Kidney (tissue), 22 donors: ENCODE measurements at places on chromosomes 2 and 18.

GRCh38 chr2:196987649-196988364 is 61.3 kb upstream of the PGAP1 start:
- peak overlapping the region; percentile 18 for H3K27ac ChIP-seq
- H3K27me3 ChIP-seq: no peaks in the 10 kb centered on the region
- no peak for DNase-seq
- peak overlapping the region; percentile 38 for H3K4me3 ChIP-seq

DNA sequence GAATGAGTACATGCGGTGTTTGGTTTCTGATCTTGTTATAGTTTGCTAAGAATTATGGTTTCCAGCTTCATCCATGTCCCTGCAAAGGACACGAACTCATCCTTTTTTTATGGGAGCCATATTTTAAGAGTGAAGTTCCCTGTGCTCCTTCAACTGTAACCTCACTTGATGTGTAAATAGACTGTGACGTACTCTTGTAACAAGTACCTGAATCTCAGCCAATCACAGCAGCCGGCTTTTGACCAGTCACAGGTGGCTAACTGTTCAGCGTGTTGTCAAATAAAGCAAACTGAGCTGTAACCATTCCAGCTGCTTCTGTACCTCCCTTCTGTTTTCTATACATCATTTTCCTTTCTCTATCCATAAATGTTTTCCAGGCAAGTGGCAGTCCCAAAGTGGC is 774.3 kb upstream of the HS6ST1 start:
- H3K27me3 ChIP-seq: no peaks in the 10 kb centered on the region
- no peak overlapping the region for H3K4me3 ChIP-seq
- H3K4me1 ChIP-seq: no peaks in the 10 kb centered on the region
- no peaks in the 10 kb centered on the region for H3K36me3 ChIP-seq
- H3K27ac ChIP-seq: no peak overlapping the region

DNA sequence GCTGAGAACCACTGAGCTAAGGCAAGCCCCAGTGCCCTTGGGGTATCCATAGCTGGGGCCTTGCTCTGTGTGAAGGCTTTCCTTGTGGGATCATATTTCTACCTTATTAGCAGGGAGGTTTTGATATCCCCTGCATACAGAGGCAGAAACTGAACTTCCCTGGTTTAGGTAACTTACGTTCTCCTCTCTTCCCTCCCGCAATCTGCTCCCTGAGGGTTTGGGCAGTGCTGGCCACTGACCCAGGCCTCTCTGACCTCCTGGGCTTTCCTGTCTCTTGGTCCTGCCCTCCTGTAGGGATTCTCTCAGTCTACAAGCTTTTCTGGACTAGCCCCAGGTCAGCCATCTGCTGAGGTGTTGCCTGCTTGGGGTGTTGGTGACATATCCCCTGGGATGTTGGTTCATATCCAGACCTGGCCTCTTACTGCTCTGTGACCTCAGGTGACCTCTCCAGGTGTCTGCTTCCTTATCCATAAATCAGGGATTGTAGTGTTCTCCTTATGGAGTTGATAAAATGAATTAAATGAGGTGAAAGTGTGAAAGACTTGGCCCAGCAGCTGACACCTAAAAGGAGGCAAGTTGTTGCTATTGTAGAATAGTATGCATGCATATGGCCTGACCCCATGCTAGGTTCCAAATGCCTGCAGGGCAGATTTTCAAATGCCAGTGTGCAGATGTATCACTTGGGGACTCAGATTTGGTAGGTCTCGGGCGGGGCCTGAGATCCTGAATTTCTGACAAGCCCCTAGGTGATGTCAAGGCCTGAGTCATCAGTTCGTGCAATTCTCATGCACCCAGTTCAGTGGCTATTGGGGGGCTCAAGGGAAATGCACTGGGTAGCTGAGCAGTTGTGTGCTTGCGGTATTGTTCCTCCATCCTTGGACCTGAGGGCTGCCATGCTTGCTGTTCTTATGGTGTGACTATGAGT is 106.6 kb downstream of the FHOD3 start:
- H3K4me3 ChIP-seq: no peak overlapping the region
- H3K27ac ChIP-seq: no peak overlapping the region
- no peaks in the 10 kb centered on the region for H3K36me3 ChIP-seq

GRCh38 chr2:165634855-165635254 is 159.2 kb downstream of the GALNT3 start:
- H3K4me1 ChIP-seq: no peaks in the 10 kb centered on the region
- no peaks in the 10 kb centered on the region for H3K27me3 ChIP-seq
- H3K36me3 ChIP-seq: no peaks in the 10 kb centered on the region
- peak; percentile 70 for DNase-seq

GRCh38 chr2:206164261-206164862 is 4.7 kb downstream of the EEF1B2 start:
- no peaks in the 10 kb centered on the region for H3K27me3 ChIP-seq
- no peak overlapping the region for H3K27ac ChIP-seq
- peak; percentile 36 for DNase-seq
- H3K4me3 ChIP-seq: no peak overlapping the region

GRCh38 chr18:54830260-54830659 is 2.0 kb downstream of the RAB27B start:
- no peak for DNase-seq
- no peaks in the 10 kb centered on the region for H3K27me3 ChIP-seq
- peaks cover 2% of the 10 kb centered on the region for H3K4me1 ChIP-seq
- H3K27ac ChIP-seq: no peak overlapping the region
- no peak overlapping the region for H3K4me3 ChIP-seq
- no peaks in the 10 kb centered on the region for H3K36me3 ChIP-seq

DNA sequence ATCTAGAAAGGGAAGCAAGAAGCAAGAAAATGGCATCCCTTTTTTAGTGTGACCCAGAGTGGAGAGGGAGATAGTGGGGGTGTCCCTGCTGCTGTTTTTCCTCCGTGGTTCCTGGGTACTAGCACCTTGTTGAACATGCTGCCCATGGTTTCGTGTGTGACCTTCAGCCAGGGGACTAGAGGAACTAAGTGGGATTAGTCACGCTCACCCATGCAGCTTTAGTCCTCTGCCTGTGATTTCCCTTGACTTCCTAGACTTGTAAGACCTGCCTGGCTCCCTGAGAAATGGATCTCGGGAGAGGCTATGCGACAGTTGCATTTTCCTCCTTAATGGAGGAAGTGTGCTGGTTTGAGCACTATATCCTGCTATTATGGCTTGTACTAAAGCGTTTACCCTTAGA is 471.4 kb downstream of the DCDC2C start:
- no peaks in the 10 kb centered on the region for H3K4me1 ChIP-seq
- no peaks in the 10 kb centered on the region for H3K27me3 ChIP-seq
- no peaks in the 10 kb centered on the region for H3K36me3 ChIP-seq
- no peak overlapping the region for H3K4me3 ChIP-seq
- no peak overlapping the region for H3K27ac ChIP-seq

DNA sequence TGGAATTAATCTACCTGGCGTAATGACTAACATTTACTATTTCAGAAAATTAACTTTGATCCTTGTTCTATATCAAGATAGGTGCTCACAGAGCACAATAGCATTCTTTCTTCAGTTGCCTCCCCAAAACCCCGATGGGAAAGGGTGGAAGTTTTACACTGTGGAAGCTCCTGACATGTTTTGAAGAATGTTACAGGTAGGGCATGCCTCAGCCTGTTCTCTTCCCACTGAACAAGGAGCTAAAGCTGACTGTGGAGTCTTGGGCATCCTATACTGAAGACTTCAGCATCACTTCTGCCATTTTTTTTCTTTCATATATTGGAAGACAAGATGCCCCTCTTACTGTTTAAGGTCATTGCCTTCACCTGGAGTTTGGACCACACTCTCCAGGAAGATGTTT is 211.2 kb downstream of the SPP2 start:
- H3K4me3 ChIP-seq: no peak overlapping the region
- H3K4me1 ChIP-seq: no peaks in the 10 kb centered on the region
- no peaks in the 10 kb centered on the region for H3K27me3 ChIP-seq
- no peak overlapping the region for H3K27ac ChIP-seq
- DNase-seq: no peak
- H3K36me3 ChIP-seq: no peaks in the 10 kb centered on the region

DNA sequence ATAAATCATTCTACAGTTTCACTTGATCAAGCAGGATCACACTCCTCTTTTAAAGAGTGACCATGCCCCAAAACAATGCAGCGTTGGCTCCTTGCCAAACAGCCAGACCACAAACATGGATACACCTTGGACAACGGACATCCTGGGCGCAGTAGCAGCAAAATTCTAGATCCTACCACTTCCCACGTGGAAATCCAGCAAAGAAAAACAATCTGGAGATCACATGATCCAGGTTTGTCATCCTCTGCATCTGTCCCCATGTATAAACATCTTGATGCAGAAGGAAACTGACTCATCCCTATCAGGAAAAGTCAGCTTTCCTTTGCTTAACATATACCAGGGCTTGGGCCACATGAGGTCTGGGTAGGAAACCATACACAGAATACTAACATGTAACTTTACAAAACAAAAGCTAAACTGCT is 53.1 kb downstream of the ZNF521 start:
- no peak overlapping the region for H3K27ac ChIP-seq
- no peaks in the 10 kb centered on the region for H3K36me3 ChIP-seq
- H3K4me1 ChIP-seq: no peaks in the 10 kb centered on the region
- no peaks in the 10 kb centered on the region for H3K27me3 ChIP-seq
- no peak for DNase-seq

- H3K4me3 ChIP-seq: peak overlapping the region; percentile 49
- peaks cover 7% of the 10 kb centered on the region for H3K4me1 ChIP-seq
- no peak overlapping the region for H3K27ac ChIP-seq
- H3K36me3 ChIP-seq: no peaks in the 10 kb centered on the region
- no peak for DNase-seq
- H3K27me3 ChIP-seq: no peaks in the 10 kb centered on the region
Measured at GRCh38 chr18:7617738-7618422, 50.8 kb downstream of the PTPRM start.

- H3K27ac ChIP-seq: no peak overlapping the region
- H3K4me1 ChIP-seq: no peaks in the 10 kb centered on the region
- no peaks in the 10 kb centered on the region for H3K27me3 ChIP-seq
- DNase-seq: no peak
- H3K36me3 ChIP-seq: no peaks in the 10 kb centered on the region
Measured at GRCh38 chr2:88654714-88655113, 27.4 kb upstream of the EIF2AK3 start.

- no peak overlapping the region for H3K4me3 ChIP-seq
- no peak overlapping the region for H3K27ac ChIP-seq
- peaks cover 2% of the 10 kb centered on the region for H3K36me3 ChIP-seq
- no peaks in the 10 kb centered on the region for H3K27me3 ChIP-seq
- no peaks in the 10 kb centered on the region for H3K4me1 ChIP-seq
Measured at GRCh38 chr2:172578860-172579512, 23.1 kb downstream of the PDK1 start.

GRCh38 chr2:71793926-71794325 is 340.6 kb downstream of the DYSF start:
- H3K27me3 ChIP-seq: no peaks in the 10 kb centered on the region
- DNase-seq: no peak
- H3K4me1 ChIP-seq: no peaks in the 10 kb centered on the region
- H3K36me3 ChIP-seq: no peaks in the 10 kb centered on the region
- no peak overlapping the region for H3K4me3 ChIP-seq

DNA sequence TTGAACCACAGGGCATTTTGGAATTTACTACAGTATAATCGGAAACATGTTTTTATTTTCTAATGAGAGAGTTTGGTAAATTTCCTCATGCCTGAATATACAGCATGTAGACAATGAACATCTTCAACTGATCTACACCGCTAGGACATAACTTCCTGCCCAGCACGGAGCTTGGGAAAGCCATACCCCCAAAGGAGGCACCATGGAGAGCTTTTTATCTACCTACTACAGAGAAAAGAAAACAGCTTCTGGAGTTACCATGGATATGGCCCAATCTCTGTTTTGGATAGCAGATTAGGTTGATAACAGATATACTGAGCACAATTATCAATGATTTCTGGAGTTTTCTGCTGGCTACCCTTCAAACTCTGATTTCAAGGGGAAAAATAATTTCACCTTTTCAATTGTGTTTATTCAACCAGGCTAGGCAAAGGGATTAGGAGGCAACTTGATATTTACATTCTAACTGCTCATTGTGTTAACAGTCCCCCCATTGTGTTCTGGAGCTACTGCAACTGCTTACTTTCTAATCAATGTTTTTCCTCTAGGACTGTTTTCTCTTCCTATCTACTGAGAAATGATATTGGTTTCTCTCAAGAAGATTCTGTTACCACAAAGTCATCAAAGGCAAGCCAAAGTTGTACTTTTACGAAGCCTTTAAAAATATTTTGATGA is 123.0 kb upstream of the ARHGAP28 start:
- H3K27me3 ChIP-seq: no peaks in the 10 kb centered on the region
- H3K4me1 ChIP-seq: peaks cover 3% of the 10 kb centered on the region
- no peak for DNase-seq
- no peak overlapping the region for H3K27ac ChIP-seq
- H3K4me3 ChIP-seq: no peak overlapping the region

DNA sequence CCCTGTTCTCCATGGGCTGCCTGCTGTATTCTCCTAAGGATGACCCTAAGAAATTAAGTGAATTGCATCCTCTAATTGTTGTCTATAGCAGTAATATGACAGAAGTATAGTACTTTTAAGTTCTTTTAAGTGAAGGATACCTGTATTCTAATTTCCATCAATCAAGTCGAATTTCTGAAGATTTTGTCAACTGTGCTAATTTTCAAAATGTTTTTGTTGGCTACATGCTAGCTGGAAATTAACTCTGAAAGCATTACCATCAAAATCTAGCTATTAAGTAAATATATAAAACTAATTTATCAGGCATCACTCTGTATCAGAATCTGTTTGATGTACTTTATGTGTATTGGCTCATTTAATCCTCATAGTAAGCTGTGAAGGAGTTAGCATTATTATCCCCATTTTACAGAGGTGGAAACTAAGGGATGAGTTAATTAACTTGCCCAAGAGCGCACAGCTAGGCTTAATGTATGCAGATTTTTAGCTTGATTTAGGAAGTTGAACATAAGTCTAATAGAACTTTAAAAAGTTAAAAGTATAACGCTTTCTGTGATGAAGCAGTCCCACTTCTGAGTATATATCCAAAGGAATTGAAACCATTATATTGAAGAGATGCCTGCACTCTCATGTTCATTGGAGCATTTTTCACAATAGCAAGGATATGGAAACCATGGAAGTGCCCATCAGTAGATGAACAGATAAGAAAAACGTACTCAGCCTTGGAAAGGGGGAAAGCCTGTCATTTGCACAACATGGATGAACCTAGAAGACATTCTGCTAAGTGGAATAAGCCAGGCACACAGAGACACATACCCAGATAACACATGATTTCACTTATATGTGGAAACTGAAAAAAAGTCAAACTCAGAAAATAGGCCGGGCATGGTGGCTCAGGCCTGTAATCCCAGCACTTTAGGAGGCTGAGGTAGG is 32.0 kb downstream of the EML4 start:
- H3K4me3 ChIP-seq: no peak overlapping the region
- H3K27me3 ChIP-seq: no peaks in the 10 kb centered on the region
- H3K27ac ChIP-seq: no peak overlapping the region
- H3K4me1 ChIP-seq: no peaks in the 10 kb centered on the region
- DNase-seq: no peak

- H3K27me3 ChIP-seq: no peaks in the 10 kb centered on the region
- H3K27ac ChIP-seq: no peak overlapping the region
- no peaks in the 10 kb centered on the region for H3K4me1 ChIP-seq
- DNase-seq: peak; percentile 76
- no peaks in the 10 kb centered on the region for H3K36me3 ChIP-seq
Measured at GRCh38 chr18:26911840-26912239, 46.3 kb upstream of the AQP4 start.
